ENCODE measurements at places on chromosomes 4 and X.

GRCh38 chrX:11881485-11882170 is 123.6 kb downstream of the MSL3 start:
- no peak for DNase-seq

DNA sequence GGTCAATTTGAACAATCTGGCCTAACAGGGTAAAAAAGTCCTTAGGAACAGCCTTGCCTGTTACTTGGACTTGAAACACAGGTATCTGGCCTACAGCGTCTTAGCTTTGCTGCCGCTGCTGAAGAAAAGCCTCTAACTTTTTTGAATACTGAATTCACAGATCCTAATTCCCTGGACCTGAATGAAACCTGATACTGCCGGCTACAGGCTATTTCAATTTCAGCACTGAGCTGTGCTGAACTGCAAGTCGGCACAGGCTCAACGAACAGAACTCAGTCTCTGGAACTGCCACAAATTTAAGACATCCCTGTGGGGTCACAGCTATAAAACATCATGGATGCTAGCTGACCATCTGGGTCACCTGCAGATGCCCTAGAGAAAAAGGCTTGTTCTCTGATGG is 7.2 kb downstream of the NR0B1 start:
- DNase-seq, result no peak

- peak; percentile 17 for DNase-seq
Measured at GRCh38 chr4:81314196-81314896, 99.3 kb upstream of the PRKG2 start.

DNA sequence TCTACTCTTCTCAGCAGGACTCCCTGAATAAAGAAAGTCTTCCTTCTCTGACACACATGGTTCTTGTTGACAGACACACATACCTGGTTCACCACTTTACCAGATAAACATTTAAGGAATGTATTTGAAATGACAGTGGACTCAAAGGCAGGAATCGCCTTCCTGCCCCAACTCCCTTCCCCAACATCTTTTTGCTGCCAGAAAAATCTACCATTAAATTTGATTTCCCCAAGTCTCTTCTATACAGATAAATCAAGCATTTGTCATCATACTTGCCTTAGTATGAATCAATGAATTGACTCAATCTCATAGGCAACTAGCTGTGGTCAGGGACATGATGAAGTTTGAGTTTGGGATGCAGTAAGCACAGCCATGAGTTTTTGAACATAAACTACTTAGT is 23.3 kb upstream of the ANXA5 start:
- no peak for DNase-seq

GRCh38 chr4:1368421-1369090 is 21.5 kb downstream of the UVSSA start:
- DNase-seq, result peak; percentile 71

All from lower leg skin (tissue), 4 donors.